ENCODE measurements at places on chromosomes 7 and 10.

GRCh38 chr7:70771451-70771850 lies 360.5 kb upstream of the GALNT17 start:
- peak; percentile 40 for DNase-seq

DNA sequence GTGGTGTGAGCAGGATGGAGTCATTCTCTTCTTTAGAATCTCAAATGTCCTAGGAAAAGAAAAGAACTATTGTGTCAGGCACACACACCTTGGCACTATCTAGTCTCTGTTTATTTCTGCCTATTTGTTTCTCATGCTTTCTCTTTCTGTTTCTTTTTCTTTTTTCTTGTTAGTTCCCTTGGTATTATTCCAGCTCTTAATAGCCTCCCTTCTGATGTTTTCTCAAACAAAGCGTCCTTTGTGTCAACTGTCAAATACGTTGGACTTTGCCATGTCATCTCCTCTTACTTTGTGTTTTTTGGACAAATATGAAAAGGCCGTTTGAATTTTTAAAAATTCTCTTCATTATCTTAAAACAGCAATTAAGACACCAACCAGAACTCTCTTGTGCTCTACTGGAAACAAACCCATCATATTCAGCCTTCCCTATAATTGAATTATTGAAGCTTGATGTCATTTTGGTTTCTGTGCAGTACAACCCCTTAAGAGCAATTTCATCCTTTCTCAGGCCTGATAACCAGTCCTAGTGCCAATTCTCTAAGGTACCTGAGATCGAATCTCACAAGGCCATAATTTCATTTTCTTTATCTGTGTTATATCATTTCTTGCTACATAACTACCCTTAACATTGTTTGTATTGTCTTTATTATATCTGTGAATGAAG lies 497.8 kb upstream of the NRP1 start:
- DNase-seq = no peak

GRCh38 chr7:151051108-151051507 lies 2.8 kb downstream of the ASIC3 start:
- peak; percentile 91 for DNase-seq

DNA sequence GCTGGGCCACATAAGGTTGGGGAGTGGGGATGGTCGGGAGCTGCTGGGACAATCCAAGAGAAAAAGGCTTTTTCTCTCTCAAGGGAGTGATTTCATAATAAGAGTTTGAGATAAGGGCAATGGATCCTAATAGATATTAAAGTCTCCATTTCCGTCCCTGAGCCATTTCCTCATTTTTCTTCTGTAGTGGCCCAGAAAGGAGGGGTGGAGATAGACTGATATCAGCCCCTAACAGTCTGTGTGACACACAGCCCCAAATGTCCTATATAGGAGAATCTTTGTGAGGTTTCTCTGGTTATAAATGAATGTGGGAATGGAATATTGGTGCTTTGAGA lies 35.2 kb downstream of the PRSS2 start:
- DNase-seq = no peak

DNA sequence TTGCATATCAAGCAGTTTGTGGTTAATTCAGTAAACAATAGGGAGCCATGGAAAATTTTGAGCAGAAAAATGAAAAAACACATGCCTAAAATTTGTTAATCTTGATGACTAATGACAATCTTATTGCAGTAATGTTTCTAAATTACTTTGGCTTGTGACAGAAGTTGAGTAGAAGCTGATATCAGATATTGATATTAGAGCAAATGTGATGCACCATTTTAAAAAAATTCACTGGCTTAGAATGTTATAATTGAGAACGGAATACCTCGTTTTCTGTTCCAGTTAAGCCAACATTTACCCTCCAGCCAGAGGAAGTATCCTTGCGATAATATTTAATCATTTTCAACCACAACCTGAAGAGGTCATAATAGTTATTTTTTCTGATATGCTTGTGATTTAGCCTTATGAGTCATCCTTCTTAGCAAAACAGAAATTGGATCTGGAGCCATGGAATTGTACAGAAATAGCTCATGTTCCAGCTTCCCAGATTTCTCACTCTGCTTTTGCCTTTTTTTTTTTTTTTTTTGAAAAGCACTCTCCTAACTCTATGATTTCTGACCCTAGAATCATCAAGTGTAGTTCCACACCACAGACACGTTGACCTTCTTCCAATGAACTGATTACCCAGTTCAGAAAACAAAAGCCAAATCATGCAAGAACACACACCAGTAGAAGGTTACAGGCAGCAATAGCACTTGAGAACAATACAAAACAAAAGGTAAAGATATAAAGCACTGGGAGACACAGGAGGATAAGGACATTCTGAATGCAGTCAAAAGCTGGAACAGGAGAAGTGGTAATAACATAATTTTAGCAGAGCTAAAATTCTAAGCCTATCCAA lies 96.8 kb upstream of the PHYHIPL start:
- DNase-seq = peak; percentile 69

GRCh38 chr7:115359955-115360354 lies 438.1 kb downstream of the MDFIC start:
- no peak for DNase-seq

GRCh38 chr10:108036265-108036664 lies 871.8 kb upstream of the SORCS1 start:
- DNase-seq = no peak

DNA sequence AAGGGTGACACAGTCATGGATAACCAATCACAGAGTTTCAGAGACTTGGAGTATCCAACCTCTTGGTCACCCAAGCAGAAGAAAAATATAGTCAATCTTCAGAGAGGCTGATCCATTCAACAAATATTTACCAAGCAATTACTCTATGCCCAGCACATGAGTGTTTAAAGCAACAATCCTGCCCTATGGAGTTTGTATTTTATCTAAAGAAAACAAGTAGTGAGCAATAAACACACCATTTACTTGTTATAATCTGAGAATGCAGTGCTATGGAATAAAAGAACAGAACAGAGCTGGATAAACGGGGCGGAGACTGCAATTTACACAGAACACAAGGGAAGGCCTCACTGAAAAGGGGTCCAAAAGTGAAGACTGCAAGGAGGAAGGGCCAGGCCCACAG lies 63.8 kb downstream of the GRB10 start:
- no peak for DNase-seq

GRCh38 chr10:60384708-60385398 lies 4.8 kb downstream of the ANK3 start:
- peak; percentile 97 for DNase-seq

GRCh38 chr7:25946181-25946580 lies 205.8 kb upstream of the NFE2L3 start:
- DNase-seq = no peak

DNA sequence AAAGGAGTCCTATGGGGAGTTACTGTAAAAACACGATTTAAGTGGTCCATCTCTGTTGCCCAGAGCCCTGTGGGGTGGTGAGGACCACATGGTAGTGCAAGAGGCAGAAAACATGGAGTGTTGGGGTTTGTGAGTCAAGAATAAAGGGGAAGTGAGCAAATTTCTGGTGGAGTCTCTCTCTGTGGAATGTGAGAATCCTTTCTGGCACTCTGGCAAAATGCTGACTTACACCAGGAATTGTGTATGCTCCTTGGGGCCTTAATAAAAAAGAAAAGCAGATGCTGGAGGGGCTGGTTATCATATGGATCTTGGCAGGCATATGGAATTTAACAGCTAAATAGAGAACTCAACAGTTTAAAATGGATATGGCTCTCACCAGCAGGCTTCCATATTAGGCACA lies 486.0 kb downstream of the TNS3 start:
- no peak for DNase-seq

DNA sequence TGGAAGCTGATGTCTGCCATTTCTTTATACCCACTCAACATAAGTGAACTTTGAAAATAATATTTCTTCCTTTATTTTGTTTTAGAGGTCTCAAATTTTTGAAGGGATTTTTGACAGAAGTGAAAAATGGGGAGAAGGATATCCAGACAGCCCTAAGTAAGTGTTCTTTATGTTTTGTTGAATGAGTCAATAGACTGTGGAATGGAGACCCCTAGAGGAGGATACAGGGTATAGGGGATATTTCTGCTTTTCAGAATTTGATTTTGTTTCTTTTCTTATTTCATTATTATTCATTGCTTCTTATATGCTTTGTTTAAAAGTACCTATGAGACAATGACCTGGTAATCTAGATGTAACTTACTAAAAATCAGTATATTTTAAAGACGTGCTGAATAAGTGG lies 34.4 kb downstream of the PLEKHA8 start:
- DNase-seq = peak; percentile 49

DNA sequence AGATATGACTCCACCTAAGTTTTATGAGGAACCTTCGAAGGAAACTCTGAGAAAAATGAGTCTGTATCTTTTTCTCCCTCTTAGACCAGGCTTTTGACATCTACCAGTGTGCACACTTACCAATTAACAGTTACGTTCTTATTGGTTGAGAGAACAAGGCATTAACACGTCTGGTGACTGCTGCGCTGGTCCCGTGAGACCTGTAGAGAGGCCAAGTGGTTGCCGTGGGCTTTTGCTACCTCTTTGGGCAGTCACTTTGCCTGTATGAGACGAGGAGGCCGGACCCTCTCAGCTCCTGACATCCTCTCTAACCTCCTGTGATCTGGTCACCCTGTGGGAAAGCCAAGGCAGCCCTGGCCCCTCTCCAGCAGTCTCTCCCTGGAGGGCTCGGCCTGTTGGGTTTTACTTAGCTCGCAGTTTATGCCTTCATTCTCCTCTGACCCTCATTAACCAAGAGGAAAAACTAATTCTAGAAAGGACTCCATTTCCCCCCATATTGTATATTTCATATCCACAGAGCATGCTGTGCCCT lies 513.9 kb upstream of the GALNT17 start:
- DNase-seq = no peak

DNA sequence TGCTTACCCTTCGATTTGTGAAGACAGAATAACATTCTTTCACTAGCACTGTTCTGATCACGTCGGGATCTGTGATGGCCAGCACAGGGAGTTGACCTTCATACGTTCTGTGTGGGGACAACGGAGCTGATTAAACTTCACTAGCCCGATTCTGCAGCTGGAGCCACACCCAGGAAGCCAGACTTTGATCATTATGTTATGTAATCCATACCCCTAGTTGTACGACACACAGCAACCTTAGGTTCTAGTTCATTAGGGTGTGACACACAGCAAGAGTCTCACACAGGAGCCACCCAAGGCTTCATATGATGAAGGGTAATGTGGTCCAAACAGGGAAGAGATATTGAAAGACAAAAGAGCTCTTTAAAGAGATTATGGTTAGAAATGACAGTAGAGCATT lies 7.2 kb downstream of the CYP3A5 start:
- no peak for DNase-seq

DNA sequence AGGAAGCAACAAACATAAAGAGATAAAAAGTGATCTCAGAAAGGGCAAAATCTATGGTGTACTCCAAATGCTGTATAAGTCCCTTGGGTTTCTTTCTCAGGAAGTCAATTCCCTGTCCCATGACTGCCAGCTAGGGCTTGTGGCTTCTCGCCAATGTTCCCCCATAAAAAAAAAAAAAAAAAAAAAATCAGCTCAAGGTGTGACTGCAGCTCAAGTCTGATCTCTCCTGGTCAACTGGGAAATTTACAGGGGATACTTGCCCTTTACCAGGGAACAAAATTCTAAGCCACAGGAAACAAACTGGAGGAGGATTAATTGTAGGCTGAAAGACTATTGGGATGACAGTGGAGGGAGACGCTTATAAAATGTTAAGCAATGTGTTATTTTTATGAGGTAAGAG lies 76.0 kb downstream of the PCGF5 start:
- peak; percentile 52 for DNase-seq

DNA sequence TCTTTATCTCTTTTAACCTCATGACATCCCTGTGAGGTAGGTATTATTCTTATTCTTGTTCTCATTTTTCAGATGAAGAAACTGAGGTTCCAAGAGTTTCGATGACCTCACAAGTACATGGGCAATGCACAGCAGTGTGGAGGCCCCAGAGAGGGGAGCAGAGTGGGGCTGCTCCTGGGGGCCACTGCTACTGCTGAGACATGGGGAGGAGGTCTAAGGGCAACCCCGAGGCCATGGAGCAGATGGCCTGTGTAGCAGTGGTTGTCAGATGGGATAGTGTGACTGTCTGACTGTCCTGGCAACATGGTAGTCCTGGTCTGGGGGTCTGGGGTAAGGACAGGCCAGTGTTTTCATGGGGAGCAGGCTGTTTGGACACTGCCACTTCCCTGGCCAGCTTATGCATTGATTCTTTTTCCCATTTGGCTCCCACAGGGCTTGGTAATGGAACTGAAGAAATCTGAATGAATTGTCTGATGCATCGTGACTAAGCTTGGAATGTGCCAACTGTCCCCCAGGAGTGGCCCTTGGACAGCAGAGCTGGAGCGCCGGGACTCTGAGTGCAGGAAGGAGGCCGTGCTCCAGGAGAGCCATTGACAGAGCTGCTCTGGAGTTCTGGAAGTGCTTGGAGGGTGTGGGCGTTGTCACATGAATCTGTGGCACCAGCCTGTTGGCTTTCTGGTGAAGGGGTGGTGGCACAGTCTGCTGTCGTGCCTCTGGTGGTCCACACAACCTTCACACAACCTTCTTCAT lies 40.9 kb downstream of the ADRA2A start:
- no peak for DNase-seq

DNA sequence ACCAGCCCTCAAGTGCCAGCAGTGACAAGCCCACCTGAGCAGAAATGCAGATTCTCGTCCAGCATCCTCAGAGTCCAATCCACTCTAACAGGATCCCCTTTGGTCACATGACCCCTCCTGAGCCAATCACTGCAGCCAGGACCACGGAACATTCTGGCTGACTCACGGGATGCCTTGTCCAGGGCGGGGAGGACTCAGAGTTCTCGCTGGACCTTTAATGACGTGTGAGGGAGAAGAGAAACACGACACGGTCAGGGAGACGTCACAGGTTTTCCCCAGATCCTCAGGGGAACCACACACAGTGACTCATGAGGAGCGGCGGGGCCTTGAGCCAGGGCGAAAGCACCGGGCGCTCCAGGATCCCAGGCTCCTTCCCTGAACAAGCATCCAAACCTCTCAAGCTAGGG lies 155.7 kb downstream of the PTPRN2 start:
- peak; percentile 80 for DNase-seq

- no peak for DNase-seq
Measured at GRCh38 chr7:1355568-1356340, 103.5 kb downstream of the MICALL2 start.

DNA sequence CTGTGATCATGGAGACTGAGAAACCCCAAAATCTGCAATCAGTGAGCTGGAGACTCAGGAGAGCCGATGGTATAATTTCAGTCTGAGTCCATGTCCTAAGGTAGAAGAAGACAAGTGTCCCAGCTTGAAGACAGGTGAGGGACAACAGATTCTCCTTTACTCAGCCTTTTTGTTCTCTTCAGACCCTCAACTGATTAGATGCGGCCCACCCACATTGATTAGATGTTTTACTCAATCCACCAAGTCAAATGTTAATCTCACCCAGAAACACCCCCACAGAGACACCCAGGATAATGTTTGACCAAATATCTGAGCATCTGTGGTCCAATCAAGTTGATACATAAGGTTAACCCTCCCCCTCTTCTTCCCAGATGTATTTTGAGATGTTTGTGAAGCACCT lies 131.2 kb downstream of the PFKFB3 start:
- DNase-seq = no peak

DNA sequence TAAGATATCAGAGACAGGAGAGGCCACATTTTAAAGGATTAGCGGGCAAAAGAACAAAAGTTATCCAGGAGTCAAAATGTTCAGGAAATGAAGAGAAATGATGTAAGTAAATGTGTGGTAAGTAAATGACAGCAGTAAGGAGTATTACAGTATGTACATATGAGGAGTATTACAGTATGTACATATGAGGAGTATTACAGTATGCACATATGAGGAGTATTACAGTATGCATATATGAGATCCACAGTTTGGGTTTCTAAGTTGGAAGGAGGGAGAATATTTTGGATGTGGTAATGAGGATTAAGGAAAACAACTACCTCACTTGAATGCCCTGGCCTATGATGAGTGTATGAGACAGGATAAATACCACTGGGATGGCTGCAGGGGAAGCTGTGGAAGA lies 192.4 kb upstream of the DGKB start:
- no peak for DNase-seq
